ENCODE measurements at places on chromosomes 1 and 21.

DNA sequence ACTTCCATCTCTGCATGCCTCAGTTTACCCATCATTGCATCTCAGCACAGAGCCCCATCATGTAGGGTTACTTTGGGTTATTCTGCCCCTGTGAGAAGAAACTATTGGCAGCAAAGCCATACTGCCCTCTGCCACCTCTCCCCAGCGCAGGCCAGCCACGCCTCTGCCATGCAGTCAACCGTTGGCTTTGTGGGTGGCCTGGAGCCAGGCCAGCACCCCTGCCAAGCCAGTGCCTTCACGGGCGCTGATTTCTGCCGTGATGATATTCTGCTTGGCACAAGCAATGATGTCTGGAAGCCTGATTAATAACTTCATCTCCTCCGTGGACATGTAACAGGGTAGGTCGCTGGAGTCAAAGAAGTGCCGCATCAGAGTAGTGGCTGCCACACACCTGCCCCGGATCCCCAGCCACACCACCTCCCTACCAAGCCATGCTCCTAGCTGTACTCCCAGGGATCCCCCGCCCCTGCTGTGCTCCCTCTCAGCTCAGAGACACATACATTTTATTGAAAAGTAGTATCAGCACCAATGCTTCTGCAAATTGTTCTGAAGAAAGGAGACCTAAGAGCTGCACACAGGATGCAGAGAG is 15.0 kb upstream of the CEP85 start:
- no peak for DNase-seq

- no peak for DNase-seq
Observed at GRCh38 chr1:25581764-25582163, 34.8 kb upstream of the MAN1C1 start.

GRCh38 chr1:65009724-65010420 is 43.5 kb upstream of the JAK1 start:
- no peak for DNase-seq

DNA sequence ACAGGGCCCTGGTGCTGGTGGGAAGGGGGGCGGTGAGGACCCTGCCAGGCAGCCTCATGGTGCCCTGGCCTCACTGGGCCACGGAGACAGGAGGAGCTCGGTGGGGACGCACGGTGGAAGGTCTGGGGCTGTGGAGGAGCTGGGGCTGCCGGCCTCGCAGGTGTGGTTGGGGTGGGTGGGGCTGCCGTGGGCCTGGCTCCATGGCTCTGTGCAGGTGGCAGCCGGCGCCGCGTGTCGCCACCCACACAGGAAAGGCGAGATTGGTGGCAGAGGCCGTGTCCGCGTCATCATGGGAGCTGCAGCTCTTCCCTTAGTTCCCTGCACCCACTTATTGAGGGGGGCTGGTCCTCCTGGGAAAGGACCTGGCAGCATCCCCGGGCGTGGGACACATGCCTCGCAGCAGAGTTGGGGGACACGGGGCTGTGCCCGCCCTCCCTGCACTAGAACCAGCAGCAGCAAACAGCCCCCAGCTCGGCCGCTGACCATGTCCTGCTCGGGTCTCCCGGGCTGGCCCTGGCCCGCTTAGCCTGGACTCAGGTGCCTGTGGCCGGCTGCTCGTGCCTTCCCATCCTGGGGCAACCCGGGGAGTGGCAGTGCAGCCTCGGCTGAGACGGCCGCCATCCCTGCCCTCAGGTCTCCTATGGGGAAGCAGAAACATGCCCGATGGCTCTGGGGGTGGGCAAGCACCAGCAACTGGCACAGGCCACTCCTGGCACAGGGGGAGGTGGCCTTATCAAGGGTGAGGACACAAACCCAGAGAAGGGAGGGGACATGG is 7.5 kb upstream of the TTC34 start:
- DNase-seq, result no peak

GRCh38 chr1:75811211-75811981 is 14.7 kb downstream of the MSH4 start:
- DNase-seq, result no peak

GRCh38 chr1:40711465-40712404 is 20.2 kb downstream of the NFYC start:
- no peak for DNase-seq

DNA sequence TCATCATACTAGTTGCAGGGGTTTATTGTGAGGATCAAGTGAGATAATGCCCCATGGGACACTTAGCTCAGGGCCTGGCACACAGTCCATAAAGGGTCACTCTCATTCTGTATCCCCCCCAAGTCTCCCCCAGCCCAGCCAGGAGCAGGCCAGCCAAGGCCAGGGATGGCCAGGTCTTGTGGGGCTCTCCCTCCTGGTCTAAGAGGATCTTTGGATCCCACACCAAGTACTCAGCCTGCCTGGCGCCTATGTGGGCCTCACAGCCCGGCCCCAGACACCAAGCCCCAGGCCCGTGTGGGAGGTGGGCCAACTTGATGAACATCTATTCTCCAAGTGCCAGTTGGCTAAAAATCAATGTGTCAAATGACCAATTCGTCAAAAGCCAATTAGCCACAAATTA is 117.8 kb downstream of the GLIS1 start:
- DNase-seq, result no peak

DNA sequence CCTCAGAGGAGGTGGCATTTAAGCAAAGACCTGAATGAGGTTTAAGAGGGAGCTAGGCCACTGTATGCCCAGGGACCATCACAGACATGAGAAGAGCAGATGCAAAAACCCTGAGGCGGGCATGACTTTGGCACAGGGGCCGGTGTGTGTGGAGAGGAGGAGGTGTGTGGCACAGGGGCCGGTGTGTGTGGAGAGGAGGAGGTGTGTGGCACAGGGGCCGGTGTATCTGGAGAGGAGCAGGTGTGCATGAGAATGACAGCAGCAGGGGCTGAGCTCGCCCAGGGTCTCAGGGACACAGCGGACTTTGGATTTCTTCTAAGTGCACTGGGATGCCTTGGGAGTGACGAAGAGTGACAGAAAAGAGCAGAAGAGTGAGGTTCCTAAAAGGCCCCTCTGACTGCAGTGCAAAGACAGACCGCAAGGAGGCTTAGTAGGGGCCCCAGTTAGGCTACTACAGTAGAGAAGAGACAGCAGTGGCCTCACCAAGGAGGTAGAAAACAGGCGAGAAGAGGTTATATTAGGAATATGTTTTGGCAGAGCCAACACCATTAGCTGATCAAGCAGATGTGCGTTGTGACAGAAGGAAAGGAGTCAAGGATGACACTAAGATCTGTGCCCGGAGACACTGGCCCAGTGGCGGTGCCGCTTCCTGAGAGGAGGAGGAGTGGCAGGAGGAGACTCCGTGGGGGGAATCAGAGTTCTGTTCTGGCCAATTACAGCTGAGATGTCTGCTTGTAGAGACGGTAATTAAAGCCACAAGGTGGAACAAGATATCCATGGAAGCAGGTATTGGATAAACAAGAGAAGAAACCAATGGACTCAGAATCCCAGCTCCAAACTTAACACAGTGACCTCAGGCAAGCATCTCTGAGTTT is 18.4 kb downstream of the ZBTB17 start:
- no peak for DNase-seq

DNA sequence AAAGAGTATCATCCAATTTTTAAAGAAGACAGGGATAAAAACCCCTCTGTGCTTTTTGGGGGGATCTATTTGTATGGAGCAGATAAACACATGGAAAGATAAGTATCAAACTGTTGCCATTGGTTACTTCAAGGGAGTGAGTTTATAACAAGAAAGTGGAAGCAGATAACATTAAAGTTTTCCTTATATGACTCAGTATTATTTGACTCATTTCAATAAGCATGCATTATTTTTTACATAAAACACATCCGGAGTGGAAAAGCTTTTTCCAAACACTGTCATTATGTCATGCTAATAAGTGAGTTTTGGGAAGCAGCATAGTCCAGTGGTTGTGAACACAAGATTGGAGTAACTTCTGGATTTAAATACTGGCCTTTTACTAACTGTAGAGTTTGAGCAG is 452.2 kb downstream of the LTN1 start:
- no peak for DNase-seq

All from activated CD8-positive, alpha-beta memory T cell treated with anti-CD3 and anti-CD28 coated beads for 24 hours (primary cell).